Osteocyte (in vitro differentiated cells): ENCODE measurements at places on chromosomes 7 and 10. TPM values are rescaled to one million over a fixed set of nuclear protein-coding genes. Genes with fewer than 3 reads are reported as not detected.
A peak's percentile ranks its signal among the peaks of the same experiment; 100 is the strongest.

SCIN gene
- 1.6 and 2.5 TPM in 2 replicates for total RNA-seq

ZNF92 gene
- 5.7 and 7.0 TPM in 2 replicates for total RNA-seq

CNPY1 gene
- not detected in 2 replicates for total RNA-seq

TRIM74 gene
- 1.5 and 1.7 TPM in 2 replicates for total RNA-seq

ATOH7 gene
- total RNA-seq: not detected in 2 replicates

DNAJC2 gene
- 20.7 and 21.2 TPM in 2 replicates for total RNA-seq

FEZF1 gene
- total RNA-seq: not detected in 2 replicates

DNA sequence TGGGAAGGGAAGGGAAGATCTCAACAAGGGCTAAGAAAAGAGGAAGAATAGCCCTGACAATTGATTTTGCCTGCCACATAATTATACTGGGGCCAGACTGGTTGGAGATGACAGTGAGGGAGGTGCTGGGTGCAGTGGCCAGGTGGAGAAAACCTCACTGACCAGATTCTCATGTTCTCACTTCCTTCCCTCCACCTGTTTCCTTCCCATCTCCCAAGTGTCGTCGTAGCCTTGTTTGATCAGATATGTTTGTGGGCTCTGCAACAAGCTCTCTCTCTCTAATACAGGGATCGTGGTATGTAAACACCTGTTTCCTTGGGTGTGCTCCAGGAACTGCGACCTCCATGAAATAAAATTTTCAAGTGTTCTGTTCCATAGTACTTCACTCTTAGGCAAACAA, 60.2 kb downstream of the VCL start:
- peak overlapping the region; percentile 72 for H3K27ac ChIP-seq
- peaks cover 3% of the 10 kb centered on the region for H3K36me3 ChIP-seq
- H3K4me3 ChIP-seq: no peak overlapping the region
- H3K27me3 ChIP-seq: no peaks in the 10 kb centered on the region
- no peak for DNase-seq

GRCh38 chr10:113285305-113285704, 267.5 kb upstream of the HABP2 start:
- peak overlapping the region; percentile 68 for H3K27ac ChIP-seq
- no peak overlapping the region for H3K4me3 ChIP-seq
- H3K36me3 ChIP-seq: no peaks in the 10 kb centered on the region
- no peak for DNase-seq

- no peak overlapping the region for H3K4me3 ChIP-seq
- no peak for DNase-seq
These were observed 61.0 kb downstream of the DOCK4 start for GRCh38 chr7:112145206-112145605.

DNA sequence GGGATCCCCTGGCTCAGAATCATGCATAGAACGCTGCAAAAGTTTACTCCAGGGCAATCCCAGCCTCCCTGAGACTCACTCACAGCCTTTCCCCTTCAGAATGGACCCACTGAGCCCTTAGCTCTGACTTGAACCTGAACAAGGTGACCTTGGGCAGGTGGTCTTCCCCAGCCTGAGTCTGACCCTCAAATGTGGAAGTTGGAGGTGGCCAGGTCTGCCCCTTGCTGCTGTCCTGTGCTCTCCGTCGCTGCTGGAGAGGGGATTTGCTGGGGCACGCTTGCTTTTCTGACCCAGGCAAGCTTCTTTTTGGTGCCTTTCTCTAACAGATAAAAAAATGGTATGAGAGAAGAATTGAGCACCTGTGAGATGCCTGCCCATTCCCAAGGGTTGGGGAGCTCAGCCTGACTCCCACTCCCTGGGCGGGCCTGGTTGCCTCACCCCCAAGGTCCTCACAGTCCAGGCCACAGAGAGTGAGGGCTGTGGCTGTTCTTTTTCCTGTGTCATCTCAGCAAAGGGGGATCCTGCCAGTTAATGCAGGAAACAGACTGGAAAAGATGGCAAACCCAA, 46.6 kb upstream of the IGFBP3 start:
- H3K4me1 ChIP-seq: peaks cover 17% of the 10 kb centered on the region
- no peaks in the 10 kb centered on the region for H3K36me3 ChIP-seq
- no peaks in the 10 kb centered on the region for H3K27me3 ChIP-seq
- DNase-seq: no peak
- no peak overlapping the region for H3K27ac ChIP-seq

GRCh38 chr10:99714446-99714845, 17.5 kb downstream of the COX15 start:
- peaks cover 43% of the 10 kb centered on the region for H3K36me3 ChIP-seq
- peak overlapping the region; percentile 10 for H3K27ac ChIP-seq
- H3K27me3 ChIP-seq: no peaks in the 10 kb centered on the region

DNA sequence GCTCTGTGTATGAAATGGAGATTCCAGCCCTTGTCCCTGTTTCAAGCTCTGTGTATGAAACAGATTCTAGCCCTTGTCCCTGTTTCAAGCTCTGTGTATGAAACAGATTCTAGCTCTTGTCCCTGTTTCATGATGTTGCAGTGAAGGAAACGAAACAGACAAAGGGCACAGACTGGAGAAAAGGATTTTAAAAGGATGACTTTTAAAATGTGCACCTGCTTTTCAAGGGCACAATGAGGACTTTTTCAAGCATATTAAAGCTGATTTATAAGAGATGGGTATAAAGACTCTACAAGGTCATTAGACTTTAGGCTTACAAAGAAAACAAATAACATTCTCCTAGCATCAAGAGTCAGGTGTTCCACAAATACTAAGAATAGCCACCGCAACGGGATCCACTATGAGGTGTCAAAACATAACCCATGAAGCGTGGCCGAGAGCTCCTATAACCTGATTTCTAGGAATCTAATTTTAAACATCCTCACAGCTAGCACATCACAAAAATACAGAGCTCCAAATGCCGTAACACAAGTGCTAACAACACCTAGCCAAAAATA, 29.0 kb downstream of the DIP2C start:
- H3K27me3 ChIP-seq: no peaks in the 10 kb centered on the region
- peaks cover 46% of the 10 kb centered on the region for H3K4me1 ChIP-seq
- H3K36me3 ChIP-seq: no peaks in the 10 kb centered on the region
- peak; percentile 25 for DNase-seq
- H3K27ac ChIP-seq: peak overlapping the region; percentile 95

- peak overlapping the region; percentile 97 for H3K4me3 ChIP-seq
- H3K36me3 ChIP-seq: no peaks in the 10 kb centered on the region
- H3K27ac ChIP-seq: peak overlapping the region; percentile 93
- no peak for DNase-seq
- peaks cover 16% of the 10 kb centered on the region for H3K4me1 ChIP-seq
These were observed 513 bp downstream of the ODAD2 start for GRCh38 chr10:27998178-27998953.

DNA sequence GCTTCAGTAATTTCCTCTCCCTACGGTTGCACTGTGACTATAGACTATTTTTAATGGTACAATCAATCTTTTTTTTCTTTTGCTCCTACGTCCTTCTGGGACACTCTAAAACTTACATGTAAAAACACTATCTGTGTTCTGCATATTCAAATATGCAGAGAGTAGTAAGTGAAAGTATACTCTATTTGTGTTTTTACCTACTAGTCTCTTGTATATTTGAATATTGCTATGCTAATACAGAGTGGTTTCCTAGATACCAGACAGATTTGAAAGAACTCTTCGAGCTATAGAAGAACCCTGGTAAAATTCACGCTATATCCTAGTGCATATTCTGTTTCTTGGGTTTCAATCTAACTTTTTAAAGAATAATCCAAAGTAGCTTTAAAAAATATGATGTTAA, 200.8 kb upstream of the LRRN3 start:
- H3K4me3 ChIP-seq: no peak overlapping the region
- H3K27ac ChIP-seq: no peak overlapping the region
- H3K36me3 ChIP-seq: no peaks in the 10 kb centered on the region
- no peaks in the 10 kb centered on the region for H3K4me1 ChIP-seq
- no peaks in the 10 kb centered on the region for H3K27me3 ChIP-seq
- no peak for DNase-seq

GRCh38 chr7:32049599-32049998, 20.6 kb downstream of the PDE1C start:
- peak overlapping the region; percentile 75 for H3K27ac ChIP-seq
- H3K4me1 ChIP-seq: peaks cover 27% of the 10 kb centered on the region
- peaks cover 59% of the 10 kb centered on the region for H3K36me3 ChIP-seq

DNA sequence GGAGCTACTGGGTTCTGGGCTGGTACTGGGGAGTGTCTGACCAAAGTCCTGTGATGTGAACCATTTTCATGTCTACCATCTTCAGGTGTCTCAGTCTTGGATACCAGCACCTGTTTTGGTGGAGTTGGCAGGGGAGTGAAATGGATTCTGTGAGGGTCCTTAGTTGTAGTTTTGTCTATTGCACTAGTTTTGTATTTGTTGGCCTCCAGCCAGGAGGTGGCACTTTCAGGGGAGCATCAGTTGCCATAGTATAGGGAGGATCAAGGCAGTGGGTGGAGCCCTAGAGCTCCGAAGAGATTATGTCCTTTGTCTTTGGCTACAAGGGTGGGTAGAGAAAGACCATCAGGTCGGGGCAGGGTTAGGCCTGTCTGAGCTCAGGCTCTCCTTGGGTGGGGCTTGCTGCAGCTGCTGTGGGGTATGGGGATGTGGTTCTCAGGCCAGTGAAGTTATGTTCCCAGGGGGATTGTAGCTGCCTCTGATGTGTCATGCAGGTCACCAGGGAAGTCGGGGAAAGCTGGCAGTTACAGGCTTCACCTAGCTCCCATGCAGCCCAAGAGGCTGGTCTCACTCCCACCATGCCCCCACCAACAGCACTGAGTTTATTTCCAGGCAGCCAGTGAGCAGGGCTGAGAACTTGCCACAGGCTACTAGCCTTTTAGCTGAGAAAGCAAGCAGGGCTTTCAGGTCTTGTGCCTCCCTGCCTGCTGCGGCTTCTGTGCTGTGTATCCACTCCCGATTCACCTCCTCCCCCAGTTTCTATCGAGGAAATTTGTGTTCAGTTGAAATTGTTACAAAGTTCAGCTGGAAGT, 153.1 kb downstream of the ZNF365 start:
- no peak overlapping the region for H3K27ac ChIP-seq
- H3K27me3 ChIP-seq: peaks cover 6% of the 10 kb centered on the region
- H3K4me3 ChIP-seq: no peak overlapping the region
- H3K4me1 ChIP-seq: peaks cover 2% of the 10 kb centered on the region

- no peaks in the 10 kb centered on the region for H3K36me3 ChIP-seq
- no peaks in the 10 kb centered on the region for H3K27me3 ChIP-seq
- H3K4me3 ChIP-seq: no peak overlapping the region
- H3K4me1 ChIP-seq: no peaks in the 10 kb centered on the region
These were observed 28.3 kb upstream of the ZMIZ2 start for GRCh38 chr7:44720301-44720700.

GRCh38 chr10:114576132-114576487, 82.0 kb downstream of the ABLIM1 start:
- H3K27me3 ChIP-seq: no peaks in the 10 kb centered on the region
- H3K4me3 ChIP-seq: no peak overlapping the region
- DNase-seq: no peak
- H3K36me3 ChIP-seq: no peaks in the 10 kb centered on the region

DNA sequence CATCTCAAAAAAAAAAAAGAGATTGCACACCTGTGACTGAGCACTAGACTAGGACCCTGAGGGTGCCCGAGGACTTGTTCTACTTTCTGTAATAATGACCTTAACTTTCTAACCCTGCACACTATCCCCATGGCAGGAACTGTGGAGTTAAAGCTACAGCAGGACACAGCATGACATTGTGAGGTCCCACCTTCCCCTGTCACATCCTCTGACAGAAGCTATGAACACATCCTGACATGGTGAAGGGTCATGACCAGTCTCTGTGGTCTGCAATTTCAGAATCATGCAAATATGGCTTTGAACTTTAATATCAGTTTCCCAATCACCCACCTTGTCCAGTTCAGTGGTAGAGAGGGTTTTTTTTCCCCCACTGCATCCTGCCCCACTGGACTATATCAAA, 18.5 kb upstream of the SAR1A start:
- no peak overlapping the region for H3K4me3 ChIP-seq
- no peak for DNase-seq
- H3K27ac ChIP-seq: no peak overlapping the region
- H3K27me3 ChIP-seq: peaks cover 7% of the 10 kb centered on the region

DNA sequence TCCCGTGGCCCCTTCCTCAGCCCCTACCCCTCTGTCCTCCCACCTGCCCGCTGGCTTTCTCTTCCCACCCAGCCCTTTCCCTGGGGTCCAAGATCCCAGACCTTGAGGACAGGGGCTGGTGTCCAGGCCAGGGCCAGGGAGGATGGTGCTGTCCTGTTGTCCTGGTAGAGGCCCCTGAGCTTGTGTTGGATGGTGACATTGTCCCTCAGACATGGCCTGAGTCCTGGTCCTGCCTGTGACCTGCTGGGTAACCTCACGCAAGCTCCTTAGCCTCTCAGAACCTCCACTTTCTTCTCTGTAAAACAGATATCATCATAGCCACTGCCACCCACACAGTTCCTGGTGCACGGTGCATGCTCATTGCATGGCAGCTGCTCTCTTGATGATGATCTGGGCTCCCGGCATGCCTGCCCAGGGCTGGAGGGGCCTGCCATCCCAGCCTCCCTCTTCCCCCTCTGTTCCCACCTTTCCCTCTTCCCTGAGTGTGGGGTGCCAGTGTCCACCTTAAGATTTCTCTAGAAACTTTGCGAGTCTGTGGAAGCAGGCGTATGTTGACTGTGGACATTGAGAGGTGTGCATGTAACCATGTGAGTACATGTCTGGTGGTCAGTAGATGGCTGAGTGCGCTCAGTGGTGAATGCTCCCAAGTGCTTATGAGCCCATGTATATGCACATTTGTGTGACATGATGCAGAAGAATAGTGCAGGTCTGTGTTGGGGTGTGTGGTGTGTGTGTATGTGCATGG, 60.4 kb downstream of the NEURL1 start:
- peaks cover 9% of the 10 kb centered on the region for H3K4me1 ChIP-seq
- H3K27me3 ChIP-seq: peaks cover 31% of the 10 kb centered on the region
- no peaks in the 10 kb centered on the region for H3K36me3 ChIP-seq

DNA sequence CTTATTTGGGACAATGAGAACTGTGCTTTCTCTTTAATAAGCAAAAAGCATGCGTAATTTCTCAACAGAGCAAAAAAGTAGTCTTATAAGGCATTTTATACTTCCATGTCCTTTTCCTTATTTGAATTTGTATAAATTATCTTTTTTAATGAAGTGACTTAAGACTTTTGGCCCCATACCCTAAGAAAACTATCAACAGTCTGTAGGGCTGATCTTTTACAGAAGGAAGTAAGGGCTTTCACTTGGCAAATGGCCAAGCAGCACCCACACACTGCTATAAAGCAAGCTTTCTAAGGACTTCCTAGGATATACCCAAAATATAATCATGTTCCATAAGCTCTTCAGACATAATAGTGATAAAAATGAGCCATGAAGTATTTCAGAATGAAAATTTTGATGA, 3.4 kb downstream of the CRPPA start:
- no peaks in the 10 kb centered on the region for H3K36me3 ChIP-seq
- H3K27me3 ChIP-seq: no peaks in the 10 kb centered on the region
- DNase-seq: no peak

DNA sequence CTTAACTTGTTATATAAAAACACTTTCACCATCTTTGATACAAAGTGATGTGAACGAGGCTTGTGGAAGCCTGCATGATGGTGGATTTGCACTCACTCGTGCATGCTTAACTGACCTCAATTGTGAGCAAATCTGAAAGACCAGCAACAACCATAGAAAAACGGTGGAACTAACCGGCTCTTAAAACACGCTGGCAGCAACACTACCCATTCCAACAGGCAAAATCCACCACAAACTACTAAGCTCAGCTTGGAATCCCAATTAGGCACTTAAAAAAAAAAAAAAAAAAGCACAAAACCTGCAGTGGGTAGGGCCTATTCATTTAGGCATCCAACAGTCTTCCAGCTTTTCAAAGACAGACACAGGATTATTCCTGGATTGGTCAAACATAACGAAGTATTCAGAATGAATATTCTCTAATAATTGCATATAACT, 1.8 kb downstream of the GDI2 start:
- H3K4me1 ChIP-seq: peaks cover 61% of the 10 kb centered on the region
- H3K36me3 ChIP-seq: no peaks in the 10 kb centered on the region
- no peaks in the 10 kb centered on the region for H3K27me3 ChIP-seq

GRCh38 chr10:43336641-43337318, 34.7 kb upstream of the FXYD4 start:
- H3K4me1 ChIP-seq: peaks cover 2% of the 10 kb centered on the region
- no peak overlapping the region for H3K4me3 ChIP-seq
- DNase-seq: no peak
- no peak overlapping the region for H3K27ac ChIP-seq
- no peaks in the 10 kb centered on the region for H3K36me3 ChIP-seq
- H3K27me3 ChIP-seq: peaks cover 27% of the 10 kb centered on the region
